Fibroblast of pulmonary artery (primary cell): ENCODE measurements at places on chromosomes 12 and 14.

- no peak for DNase-seq
These were observed 2.8 kb downstream of the GPR19 start for GRCh38 chr12:12693111-12693671.

DNA sequence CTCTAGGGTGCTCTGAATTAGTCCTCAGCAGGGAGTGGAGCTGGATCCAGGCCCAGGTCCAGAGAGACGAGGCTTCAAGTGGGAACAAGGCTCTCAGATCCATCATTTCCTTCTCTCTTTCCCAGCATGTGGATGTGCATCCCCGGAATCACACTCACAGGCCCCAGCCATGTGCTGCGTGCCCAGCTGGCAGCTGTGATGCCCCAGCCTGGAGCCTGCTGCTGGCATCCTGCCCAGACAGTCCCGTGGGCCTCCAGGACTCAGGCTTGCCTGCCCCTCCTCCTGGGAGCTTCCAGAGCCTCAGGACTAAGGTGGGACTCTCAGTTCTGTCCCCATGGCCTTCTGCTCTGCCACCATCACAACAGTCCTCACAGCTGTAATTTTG, 6.2 kb upstream of the KRT84 start:
- DNase-seq: peak; percentile 33

GRCh38 chr14:93994919-93995682, 2.0 kb upstream of the CCDC197 start:
- DNase-seq: peak; percentile 45

GRCh38 chr14:70718383-70719118, 76.8 kb downstream of the TTC9 start:
- DNase-seq: no peak

- peak; percentile 63 for DNase-seq
These were observed 197.2 kb upstream of the PLEKHG7 start for GRCh38 chr12:92505254-92506231.

DNA sequence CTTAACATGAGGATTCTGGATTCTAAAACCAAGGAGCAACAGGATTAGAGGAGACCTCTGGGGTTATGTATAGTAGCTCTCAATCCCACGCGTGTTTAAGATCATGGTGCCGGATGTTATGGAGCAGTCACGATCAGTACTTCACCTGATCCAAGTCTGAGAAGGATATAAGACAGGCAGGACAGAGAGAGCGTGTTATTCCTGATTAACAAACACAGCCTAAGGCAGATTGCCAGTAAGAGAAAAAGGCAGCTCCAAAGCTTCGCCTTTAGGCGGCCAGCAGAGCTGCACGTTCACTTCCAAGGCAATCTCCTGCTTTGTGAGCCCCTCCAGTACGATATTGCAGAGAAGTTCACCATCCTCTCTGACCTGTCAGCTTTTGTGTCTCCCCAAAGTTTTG, 5.5 kb downstream of the SETD3 start:
- peak; percentile 58 for DNase-seq

DNA sequence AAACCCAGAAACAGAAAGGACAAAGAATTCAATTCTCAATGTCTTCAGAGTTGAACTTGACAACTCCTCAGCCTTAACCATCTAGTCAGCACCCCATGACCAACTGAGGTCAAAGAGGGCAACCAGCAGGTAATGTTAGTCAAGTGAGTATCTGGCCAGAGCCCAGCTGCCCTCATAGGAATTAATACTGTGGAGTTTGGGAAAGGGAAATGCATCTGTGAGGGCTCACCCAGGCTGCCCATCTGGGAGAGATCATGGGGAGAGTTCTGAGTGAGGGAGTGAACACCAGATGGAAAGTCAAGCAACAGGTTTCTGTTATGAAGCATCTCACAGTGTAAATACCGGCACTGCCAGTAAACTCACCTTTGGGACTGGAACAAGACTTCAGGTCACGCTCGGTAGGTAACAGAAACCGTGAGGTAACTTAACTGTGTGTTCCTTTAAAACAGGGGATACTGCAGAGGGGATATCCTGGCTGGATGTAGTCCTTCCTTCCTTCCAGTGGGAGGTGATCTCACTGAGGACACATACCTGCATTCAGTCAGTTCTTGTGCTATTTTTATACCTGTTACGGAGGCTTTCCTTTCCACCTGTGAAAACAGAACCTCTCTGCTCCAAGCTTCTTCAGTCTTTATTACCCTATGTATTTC, 94.4 kb downstream of the DAD1 start:
- no peak for DNase-seq

DNA sequence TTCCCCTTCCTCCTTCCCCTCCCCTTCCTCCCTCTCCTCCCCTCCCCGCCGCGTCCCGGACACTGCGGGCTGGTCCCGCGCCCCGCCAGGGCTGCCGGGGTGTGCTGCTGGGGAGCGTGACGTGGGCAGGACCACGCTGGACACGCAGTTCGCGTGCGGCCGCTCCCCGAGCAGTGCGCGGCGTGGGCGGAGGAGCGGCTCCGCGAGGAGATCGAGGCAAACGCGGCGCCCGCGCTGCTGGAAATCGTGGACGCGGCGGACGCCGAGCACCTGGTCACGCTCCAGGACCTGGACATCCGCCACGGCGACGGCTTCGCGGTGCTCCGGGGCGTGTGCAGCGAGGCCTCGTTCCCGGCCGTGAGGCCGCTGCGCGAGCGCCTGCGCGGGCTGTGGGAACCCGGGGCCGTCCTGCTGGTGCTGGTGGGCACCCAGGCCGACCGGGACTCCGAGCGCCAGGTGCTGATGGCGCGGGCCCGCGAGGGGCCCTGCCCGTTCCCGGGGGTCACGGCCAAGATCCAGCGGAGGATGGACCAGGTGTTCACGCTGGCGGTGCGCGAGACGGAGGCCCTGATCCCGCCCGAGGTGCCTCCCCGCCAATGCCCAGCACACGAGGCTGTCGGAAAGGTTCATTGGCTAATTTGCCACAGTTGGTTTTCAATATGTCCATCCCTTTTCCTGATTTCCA, 84.3 kb downstream of the TNFAIP2 start:
- peak; percentile 8 for DNase-seq

DNA sequence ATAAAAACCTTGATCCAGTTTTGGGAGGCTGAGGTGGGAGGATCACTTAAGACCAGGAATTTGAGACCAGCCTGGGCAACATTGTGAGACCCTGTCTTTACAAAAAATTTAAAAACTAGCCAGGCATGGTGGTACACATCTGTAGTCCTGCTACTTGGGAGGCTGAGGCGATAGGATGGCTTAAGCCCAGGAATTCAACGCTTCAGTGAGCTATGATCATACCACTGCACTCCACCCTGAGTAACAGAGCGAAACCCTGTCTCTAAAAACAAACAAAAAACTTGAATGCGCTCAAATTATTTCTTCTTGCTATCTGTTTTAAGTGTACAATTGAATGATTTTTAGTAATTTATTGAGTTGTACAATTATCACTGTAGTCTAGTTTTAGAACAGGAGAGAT, 20.1 kb downstream of the WDR20 start:
- no peak for DNase-seq

GRCh38 chr14:75961662-75962061, 20.1 kb downstream of the TGFB3 start:
- no peak for DNase-seq

DNA sequence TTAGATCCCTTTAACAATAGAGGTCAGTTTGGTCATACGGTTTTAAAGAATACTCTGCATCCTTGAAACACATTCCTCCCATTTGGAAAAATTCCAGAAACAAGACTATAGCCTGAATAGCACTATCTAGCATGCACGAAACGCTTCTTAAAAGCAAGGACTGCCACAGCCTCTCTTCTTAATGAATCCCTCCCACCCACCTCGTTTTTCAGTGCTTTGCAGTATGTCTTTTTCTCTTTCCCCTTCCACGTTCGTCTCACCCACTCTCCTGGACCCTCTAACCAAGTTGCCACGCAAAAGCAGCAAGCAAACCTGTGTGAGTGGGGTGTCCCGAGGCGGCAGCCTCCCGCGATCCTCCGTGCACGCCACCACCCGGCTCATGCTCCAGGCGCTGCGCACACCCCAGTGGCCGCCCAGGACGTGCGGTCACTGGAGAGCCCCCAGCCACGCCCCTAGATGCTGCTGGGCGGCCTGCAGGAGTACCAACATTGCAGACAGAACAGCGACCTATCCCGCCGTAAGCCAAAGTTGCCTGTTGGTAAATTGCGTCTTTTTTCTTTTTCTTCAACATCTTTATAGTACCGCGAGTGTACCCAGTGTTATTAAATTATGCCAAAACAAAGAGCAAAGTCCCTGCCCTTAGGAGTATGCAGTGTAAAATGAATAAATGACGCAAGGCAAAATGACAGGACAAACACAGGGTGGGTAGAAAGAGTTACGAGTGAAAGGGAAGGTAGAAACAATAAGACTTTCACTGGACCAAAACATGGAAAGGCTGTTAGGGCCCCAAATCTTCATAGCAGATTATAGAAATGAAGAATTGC, at the start of gene SLC38A4:
Gene SLC38A4 (minus strand): TSS at position 407 of the 824 bp plus-strand sequence. CDS start 32,926 bp downstream, outside the sequence.
- peak; percentile 51 for DNase-seq

- DNase-seq: no peak
These were observed 32.9 kb downstream of the MVK start for GRCh38 chr12:109606320-109607028.

GRCh38 chr12:54417712-54418440, 1.2 kb downstream of the ITGA5 start:
- no peak for DNase-seq

- no peak for DNase-seq
These were observed 35.0 kb downstream of the ADGRD1 start for GRCh38 chr12:130988751-130989150.

DNA sequence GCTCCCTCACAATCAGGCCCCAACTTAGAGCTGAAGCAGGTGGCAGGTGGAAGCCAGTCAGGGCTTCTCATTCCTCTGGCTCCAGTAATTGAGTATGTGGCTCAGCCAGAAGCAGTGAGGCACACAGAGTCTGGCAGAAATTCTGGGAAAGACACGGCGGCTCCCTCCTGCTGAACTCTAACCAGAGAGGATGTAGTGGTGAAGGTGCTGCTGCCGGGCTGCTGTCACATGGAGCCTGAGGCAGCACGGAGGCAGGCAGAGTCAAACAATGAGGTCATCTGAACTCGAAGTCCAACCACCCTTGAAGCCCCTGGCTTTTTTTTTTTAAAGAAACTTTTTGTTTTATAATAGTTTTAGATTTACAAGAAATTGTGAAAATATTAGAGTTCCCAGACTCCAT, 33.4 kb upstream of the SMOC1 start:
- no peak for DNase-seq

DNA sequence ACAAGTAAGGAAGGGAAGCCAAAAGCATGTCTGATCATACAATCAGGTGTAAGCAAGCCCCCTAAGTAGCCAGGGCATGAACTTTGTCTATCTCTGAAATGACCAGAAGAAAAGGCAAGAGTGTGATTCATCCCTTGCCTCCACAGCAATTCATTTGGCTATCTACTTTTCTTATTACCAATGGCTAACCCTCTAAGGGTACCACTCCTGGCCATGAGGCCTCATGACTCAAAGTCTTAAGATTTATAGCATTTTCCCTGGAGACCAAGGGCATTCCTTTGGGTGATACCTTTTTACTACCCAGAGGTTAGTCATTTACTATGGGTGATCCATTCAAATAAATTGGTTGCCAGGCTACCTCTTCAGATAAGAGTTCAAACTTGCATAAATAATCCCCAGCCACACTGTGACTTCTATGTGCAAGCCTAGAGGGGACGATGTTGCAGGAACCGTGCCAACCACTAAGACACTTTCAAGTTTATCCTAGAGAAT, 1.5 kb upstream of the LGALS3 start:
- peak; percentile 40 for DNase-seq

DNA sequence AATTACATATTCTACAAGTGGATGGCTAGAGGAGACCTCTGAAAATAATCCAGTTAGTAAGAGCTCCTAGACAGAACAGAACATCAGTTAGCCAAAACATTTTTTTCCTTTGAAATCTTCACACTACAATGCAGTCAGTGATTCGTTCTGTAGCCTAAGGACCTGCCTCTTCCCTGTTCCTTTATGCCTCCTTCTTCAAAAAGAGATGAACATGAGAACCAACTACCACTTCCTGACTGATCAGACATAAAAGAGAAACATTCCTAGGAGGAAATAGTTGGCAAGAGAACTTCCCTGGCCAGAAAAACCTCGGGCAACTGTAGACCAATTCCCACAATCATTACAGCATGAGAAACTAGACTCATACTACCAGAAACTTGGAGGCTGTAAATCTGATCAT, 29.4 kb downstream of the ITPR2 start:
- DNase-seq: peak; percentile 43

DNA sequence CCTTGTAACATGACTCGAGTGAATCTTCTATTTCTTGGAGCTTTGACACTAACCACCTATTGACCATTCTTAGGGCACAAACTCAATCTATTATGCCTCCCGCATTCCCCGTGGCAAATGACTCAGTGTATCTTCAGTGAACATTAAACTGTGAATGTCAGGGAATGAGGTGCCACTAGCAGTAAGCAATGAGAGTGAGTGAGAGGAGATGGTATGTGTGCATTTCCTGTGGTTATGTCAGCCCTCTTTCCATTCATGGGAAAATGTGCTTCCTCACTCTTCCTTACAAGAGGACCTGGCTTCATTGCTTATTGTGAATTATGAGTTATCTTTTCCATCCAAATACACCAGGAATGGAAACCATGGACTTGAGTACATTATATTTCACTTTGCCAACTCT, 229.2 kb downstream of the EMP1 start:
- peak; percentile 45 for DNase-seq

DNA sequence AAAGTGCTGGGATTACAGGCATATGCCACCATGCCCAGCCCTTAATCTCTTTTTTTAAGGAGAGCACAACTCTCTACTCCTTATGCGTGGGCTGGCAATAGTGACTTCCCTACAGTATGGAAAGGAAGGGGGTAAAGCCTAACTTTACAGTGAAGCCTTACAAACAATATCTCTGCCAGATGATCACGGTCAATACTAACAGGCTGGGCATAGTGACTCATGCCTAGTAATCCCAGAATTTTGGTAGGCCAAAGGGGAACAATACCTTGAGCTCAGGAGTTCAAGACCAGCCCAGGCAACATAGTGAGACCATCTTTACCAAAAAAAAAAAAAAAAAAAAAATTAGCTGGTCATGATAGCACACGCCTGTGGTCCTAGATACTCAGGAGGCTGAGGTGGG, 5.6 kb downstream of the PYM1 start:
- DNase-seq: no peak

GRCh38 chr14:32683679-32684078, 255.0 kb upstream of the NPAS3 start:
- no peak for DNase-seq

- DNase-seq: no peak
These were observed 28.9 kb downstream of the ABCC9 start for GRCh38 chr12:21912318-21912717.

GRCh38 chr12:98227162-98227561, 288.2 kb upstream of the TMPO start:
- DNase-seq: peak; percentile 28

- DNase-seq: peak; percentile 50
These were observed 18.9 kb upstream of the PPFIBP1 start for GRCh38 chr12:27505109-27505508.
